ENCODE measurements at places on chromosomes 5 and 9. TPM values are rescaled to one million over a fixed set of nuclear protein-coding genes. Genes with fewer than 3 reads are reported as not detected.

DNA sequence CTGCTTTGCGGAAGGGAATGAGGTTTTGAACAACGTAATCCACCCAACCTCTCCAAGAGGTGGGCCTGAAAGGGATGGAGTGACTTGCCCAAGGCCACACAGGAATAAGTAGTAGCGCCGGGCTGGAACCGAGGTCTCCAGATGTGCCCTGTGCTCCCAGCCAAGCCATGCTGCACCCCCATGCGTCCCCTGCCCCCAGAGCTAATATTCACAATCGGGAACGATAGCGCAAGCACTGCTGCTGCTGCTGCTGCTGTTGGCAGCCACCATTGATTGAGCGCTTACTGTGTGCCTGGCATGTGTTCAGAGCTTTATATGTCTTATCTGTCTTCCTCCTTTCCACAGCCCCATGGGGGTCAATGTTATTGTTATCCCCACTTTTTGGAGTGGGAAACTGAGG, 43.9 kb downstream of the AMBP start:
- DNase-seq: peak; percentile 32

Gene ABO
- 25.4 TPM for total RNA-seq

- DNase-seq: peak; percentile 78
These were observed 5.7 kb upstream of the SEC16A start for GRCh38 chr9:136488247-136489214.

Gene PDCD1LG2
- total RNA-seq: 1.7 TPM

GRCh38 chr5:168578006-168578405, 1.2 kb downstream of the PANK3 start:
- DNase-seq: no peak
